Stimulated activated CD8-positive, alpha-beta memory T cell treated with anti-CD3 and anti-CD28 coated beads, Interleukin-4, amount 100 ng/mL, for 4 hours (primary cell): ENCODE measurements at places on chromosomes 3 and 15.

- no peak for DNase-seq
Measured at GRCh38 chr15:37740623-37741141, 193.8 kb upstream of the TMCO5A start.

DNA sequence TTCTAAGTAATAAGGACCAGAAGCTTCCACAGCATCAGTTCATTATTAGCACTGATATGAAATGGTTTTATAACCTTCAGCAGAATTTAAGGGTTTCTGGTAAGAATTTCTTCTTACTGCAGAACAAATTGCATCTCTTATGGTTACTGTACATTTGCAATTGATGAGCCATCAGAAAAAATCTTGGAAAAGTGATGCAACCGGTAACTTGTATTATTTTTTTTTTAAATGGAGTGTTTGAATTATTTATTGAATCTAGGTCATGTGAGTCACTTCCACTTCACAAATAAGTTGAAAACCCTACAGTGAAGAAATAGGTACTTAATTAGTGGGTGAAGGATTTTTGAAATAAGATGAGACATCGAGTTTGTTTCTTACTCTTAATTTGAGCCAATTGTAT lies 786.0 kb downstream of the TUSC7 start:
- DNase-seq, result no peak

DNA sequence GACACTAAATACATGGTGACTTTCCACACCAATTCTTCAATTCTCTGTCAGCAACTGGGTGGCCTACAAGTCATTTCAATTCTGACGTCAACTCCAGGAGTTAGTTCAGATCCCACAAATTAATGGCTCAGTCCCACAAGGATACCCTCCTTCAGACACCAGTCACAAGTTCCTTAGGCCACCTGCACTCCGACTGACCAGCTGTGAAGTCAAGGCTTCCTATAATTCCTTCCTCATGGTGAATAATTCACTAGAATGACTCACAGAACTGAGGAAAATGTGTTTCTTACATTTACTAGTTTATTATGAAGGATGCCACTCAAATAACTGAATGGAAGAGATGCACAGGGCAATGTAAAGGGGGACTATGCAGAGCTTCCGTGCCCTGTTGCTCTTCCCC lies 6.3 kb upstream of the PIAS1 start:
- DNase-seq, result no peak

- DNase-seq, result no peak
Measured at GRCh38 chr15:72227192-72227586, 3.8 kb downstream of the PKM start.

GRCh38 chr3:72113564-72113963 lies 328.6 kb upstream of the PROK2 start:
- no peak for DNase-seq

- DNase-seq, result no peak
Measured at GRCh38 chr3:129238945-129239705, 10.3 kb upstream of the COPG1 start.

DNA sequence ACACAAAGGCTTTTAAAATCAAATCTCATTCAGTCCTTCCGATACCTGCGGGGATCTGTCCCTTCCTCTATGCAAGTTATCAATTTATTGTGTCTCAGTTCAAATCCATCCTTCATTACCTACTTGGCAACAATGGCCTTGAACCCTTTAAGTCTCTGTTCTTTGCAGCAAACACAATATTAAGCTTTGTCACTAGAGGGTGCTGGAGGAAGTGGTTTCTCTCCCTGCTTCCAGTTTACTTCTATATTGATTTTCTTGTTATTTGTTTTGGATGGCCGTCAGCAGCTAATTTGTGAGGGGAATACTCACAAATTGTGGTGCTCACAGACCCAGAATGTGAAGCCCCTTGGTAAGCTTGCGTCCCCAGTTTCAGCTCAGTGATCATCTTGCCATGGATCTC lies 278.3 kb downstream of the FGF12 start:
- DNase-seq, result no peak

GRCh38 chr15:91793771-91794170 lies 59.7 kb upstream of the SLCO3A1 start:
- DNase-seq, result no peak

GRCh38 chr3:184325715-184326369 lies 11.4 kb downstream of the EIF4G1 start:
- DNase-seq, result no peak

GRCh38 chr3:74621581-74621980 lies 7.1 kb upstream of the CNTN3 start:
- no peak for DNase-seq

GRCh38 chr3:159859424-159859823 lies 129.2 kb upstream of the IL12A start:
- no peak for DNase-seq

- no peak for DNase-seq
Measured at GRCh38 chr15:31317421-31318327, 9.0 kb upstream of the KLF13 start.

GRCh38 chr15:67080900-67081431 lies 15.6 kb downstream of the SMAD3 start:
- DNase-seq, result peak; percentile 24

DNA sequence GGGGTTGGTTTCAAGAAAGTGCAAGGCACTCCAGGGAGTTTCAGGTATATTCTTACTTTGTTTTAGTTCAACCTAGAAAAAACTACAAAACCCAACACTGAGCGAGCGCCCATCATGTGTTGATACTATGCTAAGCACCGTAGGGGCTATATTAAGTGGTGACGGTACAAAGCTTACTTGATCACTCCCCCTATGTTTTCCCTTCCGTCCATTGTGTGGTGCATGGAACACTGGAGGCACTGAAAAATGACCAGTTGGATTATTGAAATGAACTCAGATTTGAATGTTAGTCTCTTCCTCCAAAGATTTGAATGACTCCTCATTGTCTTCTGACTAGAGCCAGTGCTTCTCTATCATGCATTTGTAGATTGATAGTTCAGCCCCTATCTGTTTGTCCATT lies 6.6 kb downstream of the MYZAP start:
- DNase-seq, result no peak

DNA sequence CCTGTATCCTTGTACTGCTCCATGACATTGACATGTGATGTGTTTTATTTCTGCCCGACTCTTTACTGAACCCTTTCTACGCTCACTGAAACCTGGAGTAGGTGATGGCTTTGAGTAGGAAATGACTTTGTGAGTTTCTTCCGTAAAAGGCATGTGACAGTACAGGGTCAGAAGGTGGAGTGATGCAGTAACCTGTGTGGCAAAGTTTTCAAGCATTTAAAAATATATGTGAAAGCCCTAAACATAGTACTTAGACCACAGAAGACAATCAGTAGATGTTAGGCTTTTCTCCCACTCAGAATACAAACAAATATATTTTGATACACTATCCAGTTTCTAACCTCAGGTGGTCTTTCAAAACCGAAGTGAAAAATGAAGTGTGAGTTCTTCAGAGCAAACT lies 31.3 kb upstream of the SACM1L start:
- DNase-seq, result no peak

DNA sequence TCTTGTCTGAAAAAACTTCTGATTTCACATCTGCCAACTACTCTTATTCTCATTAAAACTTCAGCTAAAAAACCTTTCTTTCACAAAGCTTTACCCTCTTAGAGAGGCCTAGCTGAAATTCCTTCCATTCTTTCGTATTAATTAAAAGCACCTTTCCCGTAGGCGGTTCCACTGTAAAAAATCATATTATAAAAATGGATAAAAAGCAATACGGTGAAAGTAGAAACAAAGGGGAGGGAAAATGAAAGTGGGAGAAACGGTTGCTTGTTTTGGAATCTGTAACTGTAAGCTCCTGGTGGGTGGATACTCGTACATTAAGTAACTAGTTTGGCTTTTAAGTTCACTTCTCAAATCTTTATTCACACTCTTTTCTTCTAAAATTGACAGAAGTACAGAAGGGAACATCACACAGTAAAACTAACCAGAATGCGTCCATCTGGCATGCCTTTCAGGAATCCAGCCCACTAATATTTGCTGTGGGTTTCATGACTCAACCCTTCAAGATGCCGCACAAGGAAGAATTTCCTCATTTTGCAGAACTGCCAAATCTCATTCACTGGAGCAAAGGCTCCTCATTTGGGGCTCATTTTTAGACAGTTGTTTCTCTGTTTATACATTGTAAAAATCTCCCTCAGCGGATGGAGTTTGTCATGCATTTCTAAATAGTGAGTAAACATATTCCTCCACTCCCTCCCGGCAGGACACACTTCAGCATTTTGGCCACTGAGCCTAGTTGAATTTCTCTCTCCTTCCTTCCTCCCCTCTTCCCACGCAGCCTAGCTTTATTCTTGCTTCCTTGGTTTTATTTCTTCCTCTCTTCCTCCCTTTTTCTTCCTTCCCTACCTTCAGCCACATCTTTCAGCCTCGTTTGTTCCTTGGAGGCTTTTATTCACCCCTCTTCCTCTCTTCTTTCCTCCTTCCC lies 419.5 kb upstream of the NAALADL2 start:
- DNase-seq, result no peak

- no peak for DNase-seq
Measured at GRCh38 chr3:117645561-117646242, 936.1 kb downstream of the TUSC7 start.

- no peak for DNase-seq
Measured at GRCh38 chr3:14392231-14392630, 10.2 kb upstream of the SLC6A6 start.

DNA sequence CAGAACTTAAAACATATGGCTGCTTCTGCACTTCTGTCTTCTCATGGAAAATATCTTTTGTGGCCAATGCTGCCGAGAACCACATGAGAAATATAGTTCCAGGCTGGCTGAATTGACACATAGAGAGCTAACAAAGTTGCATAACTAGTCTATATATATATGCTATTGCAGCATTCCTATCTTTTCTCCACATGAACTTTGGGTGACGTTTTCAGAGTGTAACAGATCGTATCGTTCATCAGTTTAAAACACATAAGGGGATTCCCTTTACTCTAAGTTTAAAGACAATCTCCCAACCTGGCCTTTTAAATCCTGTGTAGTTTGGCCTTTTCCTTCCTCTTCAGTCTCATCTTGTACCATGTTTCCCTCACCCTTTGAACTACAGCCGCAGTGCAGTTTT lies 394.2 kb upstream of the CBLB start:
- DNase-seq, result no peak

DNA sequence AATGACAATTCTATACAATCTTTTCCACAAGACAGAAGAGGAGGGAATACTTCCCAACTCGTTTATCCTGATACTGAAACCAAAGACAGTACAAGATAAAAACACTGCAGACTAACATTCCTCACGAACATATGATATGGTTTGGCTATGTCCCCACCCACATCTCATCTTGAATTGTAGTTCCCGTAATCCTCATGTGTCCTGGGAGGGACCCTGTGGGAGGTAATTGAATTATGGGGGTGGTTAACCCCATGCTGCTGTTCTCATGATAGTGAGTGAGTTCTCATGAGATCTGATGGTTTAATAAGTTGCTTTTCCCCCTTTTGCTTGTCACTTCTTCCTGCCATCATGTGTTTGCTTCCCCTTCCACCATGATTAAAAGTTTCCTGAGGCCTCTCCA lies 83.9 kb upstream of the PROK2 start:
- no peak for DNase-seq

GRCh38 chr3:137709011-137709601 lies 55.0 kb upstream of the SOX14 start:
- DNase-seq, result no peak

GRCh38 chr3:15431256-15431837 lies 3.9 kb downstream of the EAF1 start:
- no peak for DNase-seq

DNA sequence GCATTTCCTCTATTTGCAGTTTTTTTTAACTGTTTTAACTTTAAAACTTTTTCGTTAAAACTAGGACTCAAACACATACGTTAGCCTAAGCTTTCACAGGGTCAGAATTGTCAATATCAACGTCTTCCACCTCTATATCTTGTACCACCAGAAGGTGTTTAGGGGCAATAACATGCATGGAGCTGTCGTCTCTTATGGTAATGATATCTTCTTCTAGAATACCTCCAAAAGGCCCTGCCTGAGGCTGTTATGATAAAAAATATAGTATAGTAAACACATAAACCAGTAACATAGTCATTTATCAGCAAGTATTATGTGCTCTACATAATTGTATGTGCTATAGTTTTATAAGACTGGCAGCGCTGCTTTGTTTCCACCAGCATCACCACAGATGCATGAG lies 76.3 kb upstream of the MLF1 start:
- no peak for DNase-seq

DNA sequence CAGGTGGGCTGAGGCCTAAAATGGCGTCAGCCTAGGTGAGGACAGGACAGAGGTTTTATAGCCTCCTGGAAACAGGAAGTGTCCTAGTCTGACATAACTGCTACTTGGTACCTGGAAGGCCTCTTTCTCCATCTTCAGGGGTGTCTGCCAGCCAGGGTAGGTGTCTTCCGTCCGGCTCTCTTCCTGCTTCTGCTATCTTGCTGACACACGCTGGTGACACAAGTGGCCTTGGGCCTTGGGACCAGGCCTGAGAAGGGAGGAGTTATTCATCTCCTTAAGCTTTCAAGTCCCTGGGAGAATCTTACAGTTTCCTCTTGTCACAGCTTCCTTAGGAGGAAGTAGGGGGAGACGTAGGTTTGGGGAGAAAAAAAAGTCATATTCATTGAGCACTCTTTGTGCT lies 551.3 kb downstream of the AGBL1 start:
- DNase-seq, result no peak

- DNase-seq, result no peak
Measured at GRCh38 chr3:154571553-154572226, 141.7 kb upstream of the GPR149 start.

GRCh38 chr3:68163062-68163461 lies 508.6 kb upstream of the SUCLG2 start:
- no peak for DNase-seq

DNA sequence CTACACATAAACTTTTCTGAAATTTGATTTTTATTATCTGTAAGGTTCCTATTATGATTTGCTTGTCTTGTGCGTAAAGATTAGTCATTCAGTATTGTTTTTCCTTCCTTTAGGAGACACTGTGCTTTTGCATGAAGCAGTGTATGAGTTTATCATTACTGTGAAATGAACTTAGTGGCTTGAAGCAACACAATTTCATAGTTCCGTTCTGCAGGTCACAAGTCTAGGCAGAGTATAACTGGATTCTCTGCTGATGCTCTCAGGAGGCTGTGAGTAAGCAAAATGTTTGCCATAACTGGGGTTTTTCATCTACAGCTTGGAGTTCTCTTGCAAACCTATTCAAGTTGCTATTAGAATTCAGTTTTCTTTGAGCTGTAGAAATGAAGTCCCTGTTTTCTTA lies 1136.1 kb downstream of the OTOL1 start:
- DNase-seq, result no peak

- DNase-seq, result no peak
Measured at GRCh38 chr3:3615533-3615932, 183.7 kb upstream of the LRRN1 start.

DNA sequence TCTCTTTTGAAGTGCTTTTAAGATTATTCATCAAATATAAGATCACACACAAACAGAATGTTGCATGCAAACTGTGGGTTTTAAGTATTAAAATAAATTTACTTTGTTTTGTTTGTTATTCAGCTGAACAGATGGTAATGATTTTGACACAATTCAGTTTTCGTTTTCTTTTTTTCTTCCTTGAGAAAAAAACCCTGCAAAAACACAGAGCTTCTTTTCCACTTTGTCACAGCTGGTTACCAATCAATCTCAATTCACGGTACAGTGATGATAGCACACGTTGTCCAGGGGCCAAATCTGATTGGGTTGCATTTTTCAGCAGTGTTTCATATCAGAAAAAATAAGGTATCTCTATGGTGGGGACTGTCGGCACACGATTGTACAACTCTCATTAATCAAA lies 473.6 kb downstream of the ROBO2 start:
- no peak for DNase-seq
